ENCODE measurements at places on chromosomes 13 and 19.
A peak's percentile ranks its signal among the peaks of the same experiment; 100 is the strongest.

- no peak for DNase-seq
These were observed 10.6 kb downstream of the NCLN start for GRCh38 chr19:3196064-3196932.

DNA sequence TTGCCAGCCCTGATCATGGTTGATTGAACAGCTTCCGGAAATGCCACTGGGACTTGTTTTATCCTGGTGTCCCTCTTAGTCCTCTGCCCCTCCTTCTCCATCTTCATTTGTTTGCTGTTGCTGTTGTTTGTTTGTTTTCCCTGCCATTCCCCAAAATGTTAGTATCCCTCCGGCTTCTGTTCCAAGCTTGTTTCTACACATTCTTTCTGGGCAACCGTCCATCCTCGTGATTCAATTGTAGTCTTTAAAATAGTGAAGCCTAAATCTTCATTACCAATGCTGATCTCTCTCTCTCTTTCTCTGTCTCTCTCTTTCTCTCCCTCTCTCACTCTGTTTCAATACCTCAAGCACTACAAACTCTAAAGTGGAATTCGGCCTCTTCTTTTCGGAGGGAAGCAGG, 649.3 kb upstream of the ARGLU1 start:
- DNase-seq, result no peak

DNA sequence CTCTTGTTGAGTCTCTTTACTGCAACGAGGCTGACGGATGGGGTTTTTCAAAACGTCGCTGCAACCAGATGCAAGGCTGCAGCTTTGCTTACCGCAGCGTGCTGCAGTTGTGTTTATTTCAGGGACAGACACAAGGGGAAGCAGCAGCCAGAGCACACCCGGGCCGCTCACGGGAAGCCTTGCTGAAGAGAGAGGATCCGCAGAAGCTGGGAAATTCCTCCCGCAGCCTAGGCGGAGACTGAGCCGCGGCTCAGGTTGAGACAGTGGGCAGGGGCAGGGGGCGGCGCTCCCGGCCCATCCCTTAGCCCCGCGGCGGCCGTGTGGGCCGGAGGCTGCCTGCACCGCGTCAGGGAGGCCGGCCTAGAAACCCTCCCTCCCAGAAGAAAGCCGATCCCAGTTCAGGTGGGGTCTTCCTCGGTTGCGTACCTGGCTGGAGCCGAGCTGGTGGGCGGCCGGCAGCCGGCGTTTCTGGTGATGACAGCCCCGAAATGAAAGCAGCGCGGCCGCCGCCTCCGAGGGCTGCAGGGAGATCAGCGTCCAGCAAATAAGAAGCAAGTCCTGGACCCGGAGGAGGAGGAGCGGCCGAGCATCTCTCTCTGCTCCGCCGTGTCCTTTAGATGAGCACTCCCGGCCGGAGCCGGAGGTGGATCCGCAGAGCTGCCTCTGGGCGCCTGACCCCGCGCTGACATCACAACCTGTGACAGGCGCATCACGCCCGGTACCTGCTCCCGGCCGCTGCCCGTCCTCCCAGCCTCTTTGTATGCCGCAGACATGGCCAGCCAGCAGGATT, at the start of gene FRY:
TSS of gene FRY (plus strand) at position 750 of the 790 bp plus-strand sequence. CDS start at position 772, 22 bp downstream.
- DNase-seq, result peak; percentile 74

GRCh38 chr13:92745258-92745657, 481.3 kb upstream of the GPC6 start:
- DNase-seq, result no peak

- DNase-seq, result no peak
These were observed 39.2 kb upstream of the FGF14 start for GRCh38 chr13:102441085-102441484.

GRCh38 chr13:32117001-32117400, 85.4 kb downstream of the FRY start:
- no peak for DNase-seq

DNA sequence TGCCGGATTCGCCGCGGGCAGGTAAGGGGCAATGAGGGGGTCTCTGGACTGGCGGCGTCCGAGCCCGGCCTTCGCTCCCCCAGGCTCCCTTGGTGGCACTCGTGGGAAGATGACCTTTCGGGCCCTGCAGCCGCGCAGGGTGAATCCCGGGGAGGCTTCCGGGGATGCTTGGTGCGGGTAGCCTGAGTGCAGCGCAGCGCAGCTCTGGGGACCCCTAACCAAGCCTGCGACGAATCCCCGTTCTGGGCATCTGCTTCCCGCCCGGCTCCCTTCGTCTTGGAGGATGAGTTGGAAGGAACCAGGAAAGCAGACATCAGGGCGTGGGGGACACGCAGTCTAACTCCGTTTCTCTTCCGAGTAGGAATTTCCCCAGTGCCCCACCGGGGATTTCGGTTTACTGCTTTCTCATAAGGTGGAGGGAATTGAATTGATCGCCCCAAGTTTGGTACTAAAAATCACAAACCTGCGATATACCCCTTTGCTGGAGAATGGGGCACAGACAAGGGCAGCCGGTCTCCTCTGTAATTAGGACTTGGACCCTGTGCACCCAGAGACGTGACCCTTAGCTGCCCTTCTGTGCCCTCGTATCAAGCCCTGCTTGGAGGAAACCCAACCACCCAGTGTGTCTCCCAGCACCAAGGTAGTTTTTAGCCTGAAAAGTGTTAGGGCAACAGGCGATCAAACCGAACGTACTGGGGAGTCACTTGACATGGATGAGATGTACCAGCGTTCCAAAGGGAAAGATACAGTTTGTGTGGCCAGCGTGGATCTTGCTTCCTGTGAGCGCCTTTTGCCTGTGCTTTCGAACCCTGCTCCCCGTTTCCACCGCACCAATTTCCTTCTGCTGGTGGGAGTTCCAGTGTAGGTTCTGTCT, 1.0 kb downstream of the GPC5 start:
- no peak for DNase-seq

DNA sequence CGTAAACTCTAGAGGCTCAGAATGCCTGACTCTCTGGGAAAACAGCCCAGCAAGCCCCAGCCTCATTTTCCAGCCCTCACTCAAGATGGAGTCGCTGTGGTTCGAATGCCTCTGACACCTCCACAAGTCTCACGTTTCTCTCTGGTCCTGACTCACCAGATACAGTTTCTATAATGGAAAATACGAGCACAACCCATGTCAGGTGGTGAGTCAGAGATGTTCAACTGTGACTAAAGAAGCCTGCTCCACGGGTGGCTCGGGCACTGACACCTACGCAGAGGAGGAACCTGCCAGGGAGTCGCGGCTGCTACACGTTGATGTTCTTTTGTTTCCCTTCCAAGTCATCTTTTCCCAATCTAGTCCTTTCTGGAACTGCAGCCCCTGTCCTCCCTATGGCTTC, 87.1 kb upstream of the STK24 start:
- no peak for DNase-seq

- DNase-seq, result no peak
These were observed 112.3 kb upstream of the KLF12 start for GRCh38 chr13:74246487-74246886.

DNA sequence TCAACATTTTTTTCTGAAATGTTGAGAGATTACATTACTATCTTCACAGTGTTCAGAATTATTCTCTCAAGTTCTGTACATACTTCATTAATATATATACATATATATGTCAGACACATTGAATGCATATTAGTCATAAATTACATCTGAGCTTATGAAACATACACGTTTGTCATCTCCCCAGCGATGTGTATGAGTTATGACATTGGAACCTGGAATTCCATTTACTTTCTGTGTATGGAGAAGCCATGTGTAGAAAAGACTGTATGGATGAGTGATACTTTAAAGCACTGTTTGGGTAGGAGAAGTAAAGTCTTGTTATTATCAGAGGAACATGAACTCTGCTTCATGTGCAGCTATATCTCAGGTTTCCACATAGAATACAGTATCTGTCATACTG, 167.2 kb downstream of the FGF14 start:
- DNase-seq, result no peak

GRCh38 chr19:33464010-33464732, 57.4 kb downstream of the PEPD start:
- no peak for DNase-seq

- no peak for DNase-seq
These were observed 2.2 kb downstream of the FCER2 start for GRCh38 chr19:7699417-7700401.

- peak; percentile 68 for DNase-seq
These were observed 10.4 kb upstream of the TYK2 start for GRCh38 chr19:10390652-10391286.

- no peak for DNase-seq
These were observed 3.6 kb downstream of the DACH1 start for GRCh38 chr13:71863254-71863865.

- no peak for DNase-seq
These were observed 116.9 kb downstream of the USP12 start for GRCh38 chr13:27054760-27055159.

DNA sequence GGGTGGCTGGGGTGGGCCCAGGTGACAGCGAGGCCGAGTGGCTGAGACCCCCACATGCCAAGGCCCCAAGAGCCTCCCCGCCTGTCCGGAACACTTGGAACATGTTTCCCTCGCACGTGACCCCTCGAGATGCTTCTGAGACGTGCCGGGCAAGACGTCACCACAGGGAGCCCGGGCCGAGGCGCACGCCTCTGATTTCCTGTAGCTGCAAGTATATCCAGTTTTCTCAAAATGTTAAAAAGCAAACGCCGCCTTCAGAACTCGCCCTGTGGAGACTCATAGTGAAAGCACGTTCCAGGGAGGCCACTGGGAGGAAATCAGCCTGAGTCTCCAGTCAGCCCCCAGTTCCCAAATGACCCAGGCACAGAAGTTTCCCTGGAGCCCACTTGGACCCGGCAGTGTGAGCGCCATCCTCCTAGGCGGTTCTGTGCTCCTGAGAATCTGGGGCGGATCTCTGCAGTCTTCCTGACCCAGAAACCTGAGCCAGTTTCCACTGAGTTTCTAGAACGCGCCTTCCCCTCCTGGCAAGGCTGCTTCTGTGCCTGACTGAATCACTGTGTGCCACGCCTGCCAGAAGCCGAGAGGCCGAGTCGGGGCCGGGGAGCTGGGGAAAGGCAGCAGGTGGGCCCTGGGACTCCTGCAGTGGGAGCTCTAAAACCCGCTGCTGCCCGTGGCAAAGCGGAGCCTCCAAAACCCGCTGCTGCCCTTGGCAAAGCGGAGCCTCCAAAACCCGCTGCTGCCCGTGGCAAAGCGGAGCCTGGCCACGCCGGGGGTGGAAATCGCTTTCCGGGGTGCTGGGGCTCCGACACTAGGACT, 179.3 kb downstream of the KDM4B start:
- DNase-seq, result no peak

DNA sequence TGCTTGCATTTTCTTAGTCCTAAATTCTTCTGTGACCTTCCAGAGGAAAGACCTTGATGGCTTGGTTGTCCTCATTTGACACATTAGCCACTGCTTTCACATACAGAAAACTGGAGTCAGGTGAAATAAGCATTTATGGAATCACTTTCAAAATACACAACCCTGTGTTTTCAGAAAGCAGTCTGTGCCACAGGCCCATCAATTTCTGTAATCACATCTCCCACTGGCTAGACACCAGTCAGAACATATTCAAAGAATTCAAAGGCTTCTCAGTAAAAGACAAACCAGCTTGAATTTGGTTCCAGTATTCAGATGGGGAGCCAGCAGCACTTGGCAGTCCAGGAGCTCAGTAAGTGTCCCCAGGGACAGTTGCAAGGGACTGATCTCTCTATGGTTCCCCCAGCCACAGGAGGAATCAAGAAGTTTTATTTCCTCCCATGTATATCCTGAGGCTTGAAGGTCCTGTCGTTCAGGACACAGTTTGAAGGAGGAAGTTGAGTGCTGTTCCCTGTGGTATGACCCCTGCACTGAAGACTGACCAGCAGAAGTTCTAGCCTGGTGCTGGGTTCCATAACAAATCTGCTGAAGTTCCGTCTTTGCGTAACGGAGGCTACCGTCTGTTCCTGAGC, 214.3 kb downstream of the FOXO1 start:
- DNase-seq, result no peak

DNA sequence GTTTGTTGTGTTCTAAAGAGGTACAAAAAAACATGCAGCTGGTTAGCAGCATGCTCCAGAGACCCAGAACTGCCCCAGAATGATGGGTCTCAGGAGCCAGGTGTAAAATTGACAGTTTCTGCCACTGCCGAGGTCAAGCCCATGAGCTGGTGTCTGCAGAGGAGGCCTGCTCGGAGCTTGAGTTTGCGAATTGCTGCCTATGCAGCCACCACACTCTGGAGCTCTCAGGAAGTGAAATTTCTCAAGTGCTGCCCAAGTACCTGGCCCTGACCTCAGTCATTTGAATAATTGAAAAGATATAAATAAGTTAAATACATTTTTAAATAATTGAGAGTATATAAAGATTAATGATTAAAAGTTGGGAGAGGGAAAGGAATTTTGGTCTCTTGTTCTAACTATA, 66.4 kb downstream of the ZAR1L start:
- no peak for DNase-seq

DNA sequence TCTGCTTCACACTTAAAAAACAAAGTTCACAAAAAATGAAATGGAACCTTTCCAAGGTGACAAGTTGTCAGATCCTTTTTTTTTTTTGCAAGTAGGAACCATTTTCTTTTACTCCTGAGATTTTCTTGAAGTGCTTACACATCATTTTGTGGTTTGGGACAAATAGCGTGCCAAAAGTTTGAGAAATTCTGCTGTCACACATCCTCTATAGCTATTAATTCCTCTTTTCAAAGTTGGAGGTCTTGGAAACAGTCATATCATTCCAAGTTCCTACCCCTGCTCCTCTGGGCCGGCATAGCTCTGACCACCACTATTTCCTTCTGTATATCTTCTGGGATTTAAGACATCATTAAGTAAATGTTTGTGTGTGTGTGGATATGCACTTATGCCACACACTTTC, 421.6 kb upstream of the SLC10A2 start:
- DNase-seq, result no peak

DNA sequence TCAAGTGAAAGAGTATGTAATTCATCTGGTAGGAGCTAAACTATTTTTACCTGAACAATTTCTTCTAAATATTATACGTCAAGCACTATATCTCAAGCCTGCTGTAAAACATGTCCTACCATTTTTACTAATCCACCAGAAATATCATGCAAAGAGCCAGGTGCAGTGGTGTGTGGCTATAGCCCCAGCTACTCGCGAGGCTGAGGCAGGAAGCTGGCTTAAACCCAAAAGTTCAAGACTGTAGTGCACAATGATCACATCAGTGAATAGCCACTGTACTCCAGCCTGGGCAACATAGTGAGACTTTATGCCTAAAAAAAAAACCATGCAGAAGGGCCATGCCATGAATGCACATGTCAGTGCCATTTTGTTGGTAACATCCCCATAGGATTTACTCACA, 20.7 kb upstream of the CLN5 start:
- no peak for DNase-seq

DNA sequence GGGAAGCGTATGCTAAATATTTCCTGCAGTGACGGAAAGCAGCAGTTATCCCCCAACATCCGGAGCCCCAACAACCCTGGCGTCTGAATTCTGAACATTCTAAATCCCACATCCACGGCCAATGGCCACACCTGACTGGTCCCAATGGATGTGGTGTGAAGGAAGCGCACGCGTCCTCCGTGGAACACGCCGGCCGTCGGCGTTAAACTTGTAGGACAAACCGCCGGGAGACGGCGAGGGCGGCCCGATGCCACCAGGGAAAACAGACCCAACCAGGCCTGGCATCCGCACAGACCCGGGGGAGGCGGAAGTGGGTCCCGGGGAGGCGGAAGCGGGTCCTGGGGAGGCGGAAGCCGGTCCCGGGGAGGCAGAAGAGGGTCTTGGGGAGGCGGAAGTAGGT, 3.2 kb downstream of the SHC2 start:
- no peak for DNase-seq
